ENCODE measurements at places on chromosomes 13 and 19. TPM values are rescaled to one million over a fixed set of nuclear protein-coding genes. Genes with fewer than 3 reads are reported as not detected.

The CYP4F8 gene
- not detected for total RNA-seq

The BRME1 gene
- 0.53 TPM for total RNA-seq

The SLITRK6 gene
- total RNA-seq = not detected

The FFAR2 gene
- total RNA-seq = not detected

The COL4A1 gene
- total RNA-seq = 353 TPM

The CCNA1 gene
- 70.5 TPM for total RNA-seq

Data from thoracic aorta endothelial cell (primary cell).